ENCODE measurements at places on chromosomes 1 and 21.
A peak's percentile ranks its signal among the peaks of the same experiment; 100 is the strongest.

- DNase-seq = no peak
These were observed 100.0 kb upstream of the NRIP1 start for GRCh38 chr21:15164678-15165303.

GRCh38 chr1:25908161-25908560, 1.9 kb upstream of the STMN1 start:
- DNase-seq = no peak

DNA sequence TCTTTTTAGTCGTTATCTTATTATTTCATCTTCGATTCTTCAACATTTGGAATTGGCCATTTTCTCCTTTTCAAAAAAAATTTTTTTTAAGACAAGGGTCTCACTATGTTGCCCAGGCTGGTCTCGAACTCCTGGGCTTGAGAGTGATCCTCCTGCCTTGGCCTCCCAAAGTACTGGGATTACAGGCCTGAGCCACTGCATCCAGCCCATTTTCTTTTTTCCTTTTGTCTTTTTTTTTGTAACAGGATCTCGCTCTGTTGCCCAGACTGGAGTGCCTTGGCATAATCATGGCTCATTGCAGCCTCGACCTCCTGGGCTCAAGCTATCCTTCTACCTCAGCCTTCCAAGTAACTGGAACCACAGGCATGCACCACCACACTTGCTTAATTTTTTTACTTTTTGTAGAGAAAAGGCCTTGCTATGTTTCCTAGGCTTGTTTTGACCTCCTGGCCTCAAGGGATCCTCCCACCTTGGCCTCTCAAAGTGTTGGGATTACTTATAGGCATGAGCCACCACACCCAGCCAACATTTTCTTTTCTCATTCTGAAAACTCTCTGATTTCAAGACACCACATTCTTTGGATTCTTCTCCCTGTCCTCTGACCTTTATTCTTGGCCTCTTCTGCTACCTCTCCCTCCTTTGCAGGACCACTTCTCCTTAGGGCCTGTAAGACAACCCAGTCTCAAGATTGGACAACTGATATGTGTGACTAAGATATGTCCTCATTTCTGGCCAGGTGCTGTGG, 6.0 kb upstream of the MAP1LC3C start:
- DNase-seq = no peak

DNA sequence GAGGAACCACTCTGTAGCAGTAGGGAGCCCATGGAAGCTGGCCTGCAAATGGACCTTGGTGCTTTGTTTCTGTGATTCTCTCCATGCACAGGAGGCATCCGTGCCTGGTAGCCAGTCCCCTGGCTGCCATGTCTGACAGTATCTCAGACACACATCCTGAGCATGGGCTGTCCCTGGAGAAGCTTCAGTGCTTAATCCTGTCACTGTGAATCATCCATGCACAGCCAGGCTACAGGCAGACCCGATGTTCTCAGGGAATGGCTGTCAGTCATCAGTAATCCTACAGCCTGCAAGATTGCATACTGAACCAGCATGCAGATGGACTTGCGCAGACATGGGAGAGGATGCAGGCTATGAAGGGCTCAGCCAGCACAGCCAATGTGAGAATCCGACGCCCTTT, 606.3 kb upstream of the PLXNA2 start:
- DNase-seq = no peak

GRCh38 chr1:150695561-150695960, 1.4 kb downstream of the GOLPH3L start:
- DNase-seq = no peak

GRCh38 chr1:103516283-103516682, 9.2 kb upstream of the RNPC3 start:
- DNase-seq = no peak

DNA sequence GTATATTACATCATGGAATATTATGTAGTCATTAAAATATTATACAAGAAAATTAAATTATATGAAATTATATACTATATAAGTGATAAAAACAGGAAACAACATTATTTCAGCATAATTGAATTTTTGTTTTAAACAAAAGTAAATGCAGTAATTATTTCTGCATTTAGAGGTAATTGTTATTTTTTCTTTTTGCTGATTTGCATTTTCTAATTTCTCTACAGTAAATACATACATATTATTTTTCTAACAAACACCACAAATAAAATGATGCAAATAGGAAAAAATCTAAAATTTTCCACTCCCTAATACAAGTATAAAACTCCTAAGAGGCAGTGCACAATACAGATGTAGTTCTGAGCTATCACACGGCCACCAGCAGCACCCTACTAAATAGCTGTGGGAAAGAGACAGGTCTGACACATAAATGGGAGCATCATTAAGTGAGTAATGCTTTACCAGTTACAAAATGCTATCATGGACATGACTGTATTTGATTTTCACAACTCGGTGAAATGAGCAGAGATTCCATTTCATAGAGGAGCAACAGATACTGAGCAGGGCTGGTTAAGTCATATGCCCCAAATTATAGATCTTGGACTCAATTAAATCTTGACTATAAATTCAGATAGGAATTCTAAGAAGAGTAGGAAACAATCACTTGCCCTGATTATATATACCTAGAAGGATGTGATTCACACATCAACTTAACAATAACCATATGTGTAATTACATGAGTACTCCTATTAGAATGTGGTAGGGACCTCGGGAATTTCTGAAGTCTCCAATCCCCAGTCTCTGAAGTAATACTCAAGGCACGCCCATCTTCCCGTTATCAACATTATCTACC, 49.0 kb downstream of the NRIP1 start:
- no peak for DNase-seq

DNA sequence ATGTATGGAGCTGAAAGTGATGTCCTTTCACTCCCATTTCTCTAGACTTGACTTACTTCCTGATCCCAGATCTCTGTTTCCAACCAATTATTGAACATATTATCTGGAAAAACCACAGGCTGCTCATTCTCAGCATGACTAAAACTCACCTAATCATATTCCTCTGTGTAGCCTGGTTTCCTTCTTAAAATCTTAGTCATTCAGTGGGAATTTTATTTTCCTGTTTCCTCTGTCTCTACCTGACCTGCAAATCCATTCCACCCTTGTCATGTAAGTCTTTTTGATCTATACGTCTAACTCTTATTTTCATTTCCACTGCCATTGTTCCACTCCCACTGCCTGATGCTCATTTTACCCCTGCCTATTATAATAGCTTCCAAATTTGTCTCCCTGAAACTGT, 67.9 kb upstream of the APOBEC4 start:
- DNase-seq = no peak

DNA sequence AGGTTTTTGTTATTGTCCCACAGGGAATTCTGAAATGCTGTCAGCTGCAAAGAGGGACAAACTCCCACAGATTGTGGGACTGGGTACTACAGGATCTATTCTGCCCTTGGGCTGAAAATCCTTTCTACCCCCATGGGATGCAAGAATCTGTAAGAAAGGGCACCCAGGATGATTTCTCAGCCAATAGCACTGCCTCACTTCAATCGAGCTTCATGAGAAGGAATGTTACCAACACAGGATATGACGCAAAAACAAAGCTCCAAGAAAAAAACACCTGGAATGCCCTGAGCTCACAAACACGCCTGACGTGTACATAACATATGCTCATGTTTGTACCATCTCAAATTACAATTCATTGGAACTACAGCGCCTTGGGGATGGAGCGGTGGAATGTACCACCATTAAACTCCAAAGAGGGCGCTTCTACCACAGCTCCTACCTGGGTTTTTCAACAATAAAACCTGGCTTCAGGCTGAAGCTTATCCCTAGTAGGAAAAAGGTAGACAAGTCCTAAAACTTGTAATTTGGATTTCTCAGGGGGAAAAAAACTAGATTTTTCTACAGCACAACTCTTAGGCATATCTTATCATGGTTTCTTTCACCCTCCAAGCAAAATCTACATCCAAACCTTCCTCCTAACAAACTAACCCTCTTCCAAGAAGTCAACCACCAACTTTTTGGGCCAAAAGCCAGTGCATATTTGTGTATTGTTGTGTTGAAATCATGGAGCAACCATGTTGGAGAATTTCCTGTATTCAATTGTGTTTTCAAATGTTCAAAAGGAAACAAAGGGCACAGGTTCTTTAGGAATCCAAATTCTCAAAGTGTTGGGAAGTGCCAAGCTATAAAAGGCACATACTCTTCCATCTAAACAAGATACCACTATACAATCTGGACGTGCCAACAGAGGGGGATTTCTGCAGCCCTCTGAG, 78.9 kb downstream of the TGFBR3 start:
- DNase-seq = no peak

GRCh38 chr1:183907070-183907469, 102.2 kb downstream of the RGL1 start:
- no peak for DNase-seq

GRCh38 chr1:192763756-192764155, 45.1 kb upstream of the RGS2 start:
- no peak for DNase-seq

GRCh38 chr21:30605968-30606367, 5.1 kb downstream of the KRTAP22-1 start:
- no peak for DNase-seq

- no peak for DNase-seq
These were observed 142.7 kb upstream of the UBE2U start for GRCh38 chr1:64060611-64061302.

GRCh38 chr21:38505654-38506523, 7.6 kb upstream of the ERG start:
- DNase-seq = no peak

- DNase-seq = no peak
These were observed 7.2 kb downstream of the LAD1 start for GRCh38 chr1:201391651-201392511.

- DNase-seq = no peak
These were observed 140.3 kb downstream of the ZC3H11B start for GRCh38 chr1:219472596-219472995.

- no peak for DNase-seq
These were observed 16.5 kb downstream of the CAMK2N1 start for GRCh38 chr1:20469406-20470076.

GRCh38 chr21:33747420-33747819, 105.1 kb downstream of the ITSN1 start:
- DNase-seq = no peak

DNA sequence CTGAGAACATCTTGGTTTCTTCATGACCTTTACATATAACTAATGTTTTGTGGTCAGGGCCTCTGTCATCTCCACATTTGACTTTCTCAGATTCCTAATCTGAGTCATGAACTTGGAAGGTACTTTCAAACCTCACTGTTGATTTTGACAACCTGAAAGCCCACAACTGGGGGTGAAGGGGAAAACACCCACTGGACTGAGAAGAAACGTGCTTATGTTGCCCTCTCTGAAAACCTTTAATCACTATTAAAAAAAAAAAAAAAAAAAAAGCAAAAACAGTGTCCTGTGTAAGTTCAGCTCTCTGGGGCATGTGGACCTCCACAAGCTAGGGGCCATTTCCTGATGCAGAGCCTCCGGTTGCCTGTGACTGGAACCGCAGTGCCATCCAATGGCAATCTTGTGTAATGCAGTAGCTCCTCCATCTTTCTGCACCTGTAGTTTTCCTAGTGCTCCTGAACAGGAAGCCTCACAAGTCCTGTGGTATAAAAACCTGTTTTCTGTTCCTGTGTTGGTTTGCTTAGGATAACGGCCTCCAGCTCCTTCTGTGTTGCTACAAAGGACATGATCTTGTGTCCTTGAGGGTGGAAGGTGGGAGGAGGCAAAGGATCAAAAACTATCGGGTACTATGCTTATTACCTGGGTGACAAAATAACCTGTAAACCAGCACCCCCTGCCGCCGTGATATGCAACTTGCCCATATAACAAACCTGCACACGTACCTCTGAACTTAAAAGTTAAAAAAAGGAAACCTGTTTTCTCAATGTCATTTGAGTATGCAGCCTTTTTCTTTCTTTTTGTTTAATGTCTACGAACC, 124.5 kb downstream of the ZNF648 start:
- DNase-seq = peak; percentile 7

GRCh38 chr1:94014635-94015488, 105.6 kb upstream of the GCLM start:
- no peak for DNase-seq

DNA sequence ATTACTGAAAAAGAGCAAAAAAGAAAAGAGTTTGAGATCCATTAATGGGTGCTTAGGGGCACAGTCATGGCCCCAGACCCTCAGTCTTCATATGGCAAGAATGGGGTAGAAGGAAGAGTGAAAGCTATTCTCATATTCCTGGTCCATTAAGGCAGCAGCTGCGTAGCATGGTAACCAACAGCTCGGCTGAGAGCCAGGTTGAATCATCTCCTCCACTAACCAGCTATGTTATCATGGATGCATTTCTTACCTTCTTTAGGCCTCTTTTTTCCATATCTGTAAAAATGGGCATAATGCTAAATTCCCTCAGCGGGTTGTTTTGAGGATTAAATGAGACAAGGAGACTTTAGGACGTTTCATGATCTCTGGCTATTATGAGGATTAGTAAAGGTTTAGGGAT, 15.0 kb upstream of the SARS1 start:
- no peak for DNase-seq

- DNase-seq = no peak
These were observed 37.7 kb upstream of the IPO9 start for GRCh38 chr1:201791051-201791778.

- DNase-seq = no peak
These were observed 139.3 kb downstream of the PGBD5 start for GRCh38 chr1:230286890-230287269.

GRCh38 chr1:21232044-21232443, 55.3 kb upstream of the EIF4G3 start:
- DNase-seq = peak; percentile 15

- no peak for DNase-seq
These were observed 88.2 kb downstream of the CAMTA1 start for GRCh38 chr1:6873298-6874015.

DNA sequence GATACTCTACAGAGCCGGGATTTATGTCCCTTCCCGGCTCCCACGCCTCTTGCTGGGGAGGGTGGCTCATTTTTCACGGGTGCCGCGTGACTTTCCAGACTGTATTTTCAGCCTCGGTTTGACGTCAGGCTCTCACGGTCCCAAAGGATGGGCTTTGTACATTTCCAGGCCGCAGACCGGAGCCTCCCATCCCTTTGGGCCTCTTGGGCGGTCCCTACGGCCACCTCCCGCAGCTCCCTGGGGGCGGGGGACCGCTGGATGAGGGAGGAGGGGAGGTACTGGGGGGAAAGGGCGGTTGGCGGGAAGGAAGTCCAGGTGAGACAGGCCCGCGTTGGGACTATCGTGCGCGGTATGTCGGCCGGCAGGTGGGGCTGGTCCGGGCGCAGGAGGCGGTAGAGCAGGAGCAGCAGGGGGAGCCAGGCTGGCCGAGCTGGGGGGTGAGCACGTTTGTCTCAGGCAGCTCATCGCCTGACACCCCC, 17.9 kb downstream of the UBL4B start:
- DNase-seq = no peak

- no peak for DNase-seq
These were observed 114.3 kb downstream of the NMNAT2 start for GRCh38 chr1:183303901-183304300.

- DNase-seq = no peak
These were observed 140.9 kb upstream of the ARHGEF16 start for GRCh38 chr1:3313576-3313950.

Data from activated CD4-positive, alpha-beta T cell treated with anti-CD3 and anti-CD28 coated beads, Interleukin-2, amount 50 U/mL, for 4 hours (primary cell).